ENCODE measurements at places on chromosomes 1 and 21.

- no peak for DNase-seq
These were observed 153.8 kb downstream of the ADGRL2 start for GRCh38 chr1:81954534-81955020.

- no peak for DNase-seq
These were observed 66.1 kb downstream of the UBE2U start for GRCh38 chr1:64269558-64269884.

GRCh38 chr1:81424061-81424460 is 376.7 kb upstream of the ADGRL2 start:
- DNase-seq: peak; percentile 35

DNA sequence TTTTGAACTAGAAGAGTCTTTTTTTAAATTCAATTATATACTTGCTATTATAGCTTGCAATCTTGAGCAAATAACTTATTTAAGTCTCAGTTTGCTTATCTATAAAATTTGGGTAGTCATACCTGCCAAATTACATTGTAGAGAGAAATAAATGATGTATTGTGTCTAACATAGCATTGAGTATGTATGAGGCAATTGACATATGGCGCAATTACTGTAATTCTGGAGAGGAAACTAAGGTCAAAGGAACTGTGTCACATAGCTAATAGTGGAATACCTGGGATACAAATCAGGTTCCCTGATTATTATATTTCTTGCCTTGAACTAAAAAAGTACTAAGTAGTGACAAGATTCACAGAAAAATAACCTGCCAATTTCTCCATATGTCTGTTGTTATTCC is 302.5 kb downstream of the PDE4B start:
- DNase-seq: no peak

GRCh38 chr1:26296340-26297056 is 9.9 kb downstream of the UBXN11 start:
- DNase-seq: no peak

DNA sequence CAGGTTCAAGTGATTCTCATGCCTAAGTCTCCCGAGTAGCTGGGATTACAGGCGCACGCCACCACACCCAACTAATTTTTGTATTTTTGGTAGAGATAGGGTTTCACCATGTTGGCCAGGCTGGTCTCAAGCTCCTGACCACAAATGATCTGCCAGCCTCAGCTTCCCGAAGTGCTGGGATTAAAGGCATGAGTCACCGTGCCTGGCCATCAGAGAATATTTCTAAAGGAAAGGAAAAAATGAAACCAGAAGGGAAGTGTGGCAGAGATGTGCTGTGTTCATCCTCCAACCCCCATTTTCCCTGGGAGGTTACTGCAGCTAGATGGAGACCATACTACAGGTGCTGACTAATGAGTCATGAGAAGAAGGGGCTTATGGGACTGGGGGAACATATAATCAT is 964.1 kb downstream of the TTLL7 start:
- peak; percentile 8 for DNase-seq

DNA sequence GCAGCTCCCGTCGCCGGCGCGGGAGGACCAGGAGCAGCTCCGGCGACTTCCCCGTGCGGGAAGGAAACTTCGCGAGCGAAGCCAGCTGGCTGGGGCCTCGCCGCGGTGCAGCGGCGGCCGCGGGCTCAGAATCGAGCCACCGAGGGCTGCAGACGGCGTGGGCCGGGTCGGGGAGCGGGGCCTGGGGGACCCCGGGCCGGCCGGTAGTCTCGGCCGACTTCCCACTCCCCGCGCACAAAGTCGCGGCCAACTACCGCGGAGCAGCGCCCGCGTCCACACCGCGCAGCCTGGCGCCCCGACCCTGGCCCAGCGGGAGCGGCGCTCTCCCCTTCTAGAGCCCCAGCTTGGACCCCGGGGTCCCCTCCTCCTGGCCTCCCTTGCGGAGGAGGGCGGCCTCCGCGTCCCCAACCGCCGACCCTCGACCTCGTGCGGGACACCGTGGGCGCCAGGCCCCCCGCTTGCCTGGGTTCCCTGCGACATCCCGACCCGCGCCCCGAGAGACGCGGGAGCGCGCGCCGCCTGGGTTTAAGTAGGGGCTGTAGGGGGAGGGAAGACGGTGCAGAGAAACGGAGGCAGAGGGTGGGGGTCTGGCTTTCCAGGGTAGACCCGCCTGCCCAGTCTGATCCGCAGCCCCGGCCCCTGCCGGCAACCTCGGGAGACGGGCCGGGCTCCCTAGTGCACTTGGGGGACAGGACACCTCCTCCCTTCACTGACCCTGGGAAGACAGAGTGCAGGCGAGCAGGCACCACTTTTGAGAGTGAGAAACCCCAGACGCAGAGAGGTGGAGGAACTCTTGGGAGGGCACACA is 4.7 kb downstream of the PRDM16 start:
- no peak for DNase-seq

DNA sequence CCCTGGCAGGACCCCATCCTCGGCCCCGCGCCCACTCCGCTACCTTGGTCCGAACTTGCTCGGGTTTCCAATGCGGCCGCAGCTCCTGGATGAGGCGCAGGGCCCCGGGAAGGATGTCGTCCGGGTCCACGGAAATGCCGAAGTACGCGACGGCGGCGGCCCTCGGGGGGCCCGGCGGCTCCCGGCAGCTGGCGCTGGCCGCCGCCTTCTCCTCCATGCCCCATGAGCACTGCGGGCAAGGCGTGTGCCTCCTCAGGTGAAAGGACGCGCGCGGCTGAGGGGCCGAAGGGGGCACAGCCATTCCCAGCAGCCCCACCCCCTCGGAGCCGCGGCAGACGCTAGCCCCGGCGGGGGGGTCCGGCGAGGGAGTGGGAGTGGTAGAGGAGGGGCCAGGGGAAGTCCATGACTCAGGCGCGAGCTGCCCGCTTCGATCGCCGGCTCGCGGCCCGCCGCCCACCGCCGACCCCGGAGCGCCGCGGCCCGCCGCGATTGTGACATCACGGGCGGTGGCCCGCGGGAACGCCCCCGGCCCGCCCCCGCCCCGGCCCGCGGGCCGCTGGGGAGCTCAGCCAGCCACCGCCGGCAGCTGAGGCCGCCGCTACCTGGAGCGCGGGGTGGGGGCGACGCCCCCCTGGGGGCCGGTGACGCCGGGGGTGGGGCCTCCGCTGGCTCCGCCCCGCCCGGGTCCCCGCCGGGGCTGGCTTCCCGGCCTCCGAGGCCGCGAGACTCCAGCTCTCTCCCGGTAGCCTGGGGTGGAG is at the start of gene ETNK2:
TSS of gene ETNK2 (minus strand) at position 493 of the 758 bp plus-strand sequence. CDS start at position 301, 192 bp downstream.
- peak; percentile 19 for DNase-seq

GRCh38 chr1:104702731-104703130 is 953.0 kb downstream of the AMY1C start:
- DNase-seq: no peak

DNA sequence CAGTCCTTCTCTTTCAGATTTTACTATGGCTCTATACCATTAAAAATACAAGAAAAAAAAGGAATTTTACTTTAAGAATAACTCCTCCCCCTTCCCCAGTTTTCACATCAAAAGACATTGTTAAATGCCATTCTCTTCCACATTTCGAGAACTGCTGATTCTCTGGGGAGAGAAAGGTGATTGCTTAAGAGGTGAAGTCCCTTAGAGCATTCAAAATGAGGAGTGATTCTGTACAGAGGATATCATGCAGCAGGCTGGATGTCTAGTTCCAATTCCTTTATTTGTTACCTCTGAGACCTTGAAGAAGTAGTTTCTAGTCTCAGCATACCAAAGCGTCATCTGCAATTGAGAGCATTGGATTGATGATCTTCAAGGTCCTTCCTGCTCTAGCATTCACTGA is 46.9 kb downstream of the FMO3 start:
- no peak for DNase-seq

GRCh38 chr1:219965285-219966070 is 37.1 kb upstream of the SLC30A10 start:
- DNase-seq: no peak

GRCh38 chr1:212060632-212061472 is 25.3 kb downstream of the DTL start:
- no peak for DNase-seq

GRCh38 chr1:165928075-165928731 is 100.8 kb downstream of the UCK2 start:
- peak; percentile 53 for DNase-seq

GRCh38 chr1:204410688-204411450 is 748 bp downstream of the PPP1R15B start:
- DNase-seq: peak; percentile 62

- DNase-seq: no peak
These were observed 85.9 kb downstream of the CENPF start for GRCh38 chr1:214688891-214689290.

GRCh38 chr1:19397217-19397945 is 85.3 kb downstream of the SLC66A1 start:
- peak; percentile 41 for DNase-seq

DNA sequence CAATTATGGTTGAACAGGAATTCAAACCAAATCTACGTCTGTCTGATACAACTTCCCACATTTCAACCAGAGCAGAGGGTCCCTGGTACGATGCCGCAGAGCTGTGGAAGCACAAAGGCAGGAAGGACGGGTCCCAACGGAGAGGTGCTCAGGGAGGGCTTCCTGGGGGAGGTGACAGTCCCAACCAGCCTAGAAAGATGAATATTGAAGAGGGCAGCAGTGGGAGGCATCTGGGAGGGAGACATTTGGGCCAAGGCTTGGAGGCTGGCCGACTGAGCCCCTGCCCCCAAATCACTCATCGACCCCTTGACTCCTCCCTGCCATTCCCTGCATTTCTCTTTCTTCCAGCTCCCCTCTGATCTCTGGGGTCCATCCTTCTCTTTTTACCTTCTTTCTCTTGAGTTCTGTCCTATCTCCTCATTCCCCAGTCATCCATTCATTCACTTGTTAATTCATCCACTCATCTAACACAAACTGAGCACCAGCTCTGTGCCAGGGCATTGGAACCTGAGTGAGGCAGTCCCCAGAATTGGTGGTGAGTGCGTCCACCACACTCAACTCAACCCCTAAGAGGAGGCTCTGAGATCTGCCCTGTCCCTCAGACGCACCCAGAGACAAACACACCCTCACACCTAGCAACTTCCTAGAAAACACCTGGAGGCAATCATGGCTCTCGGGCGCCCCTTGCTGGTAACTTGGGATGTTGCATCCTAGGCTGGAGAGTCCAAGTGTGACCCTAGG is 13.2 kb upstream of the CELA3B start:
- DNase-seq: peak; percentile 54

DNA sequence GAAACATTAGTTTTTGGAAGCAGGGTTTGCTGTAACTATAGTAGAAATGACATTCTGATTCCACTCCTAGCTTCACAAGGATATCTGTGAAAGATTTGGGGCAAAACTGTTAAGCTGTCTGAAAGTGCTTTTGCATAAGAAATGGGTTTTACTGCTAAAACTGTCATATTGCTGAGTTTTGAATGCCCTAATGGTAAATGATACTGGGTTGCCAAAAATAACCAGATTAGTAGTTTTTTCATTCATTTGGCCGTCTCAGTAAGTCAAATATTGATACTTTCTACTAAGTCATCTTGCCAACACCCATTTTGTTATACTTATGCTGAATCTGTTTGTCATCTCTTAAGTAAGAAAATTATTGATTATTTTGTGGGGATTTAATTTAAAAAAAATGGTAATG is 399 bp upstream of the PTPRC start:
- no peak for DNase-seq

DNA sequence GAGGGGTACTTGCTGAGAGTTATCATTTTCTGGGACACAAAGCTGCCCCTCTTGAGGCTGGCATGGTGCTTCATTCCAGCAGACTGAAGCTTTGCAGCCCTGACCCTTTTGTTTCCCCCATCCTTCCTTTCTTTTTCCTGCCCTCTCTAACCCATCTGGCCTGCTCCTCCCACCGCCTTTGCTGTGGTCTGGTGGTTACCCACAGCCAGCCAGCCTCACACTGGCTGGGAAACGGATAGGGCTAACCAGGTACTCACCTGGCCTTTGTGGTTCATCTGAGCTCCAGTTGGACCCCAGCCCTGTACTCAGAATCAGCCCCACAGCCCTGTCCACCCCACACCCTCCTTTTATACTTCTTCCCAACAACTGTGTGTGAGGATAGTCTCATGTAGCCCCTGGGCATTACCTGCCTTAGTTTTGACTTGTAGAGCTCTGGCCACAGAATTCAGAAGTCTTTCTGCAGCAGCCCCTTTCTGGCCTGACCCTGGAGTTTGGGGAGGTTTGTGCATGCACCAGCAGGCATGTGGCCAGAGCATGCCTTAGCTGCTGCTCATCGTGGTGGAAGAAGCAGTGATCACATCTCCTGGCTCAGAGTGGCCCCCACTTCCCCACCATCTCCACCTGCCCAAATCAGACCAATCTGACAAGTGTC is 138.0 kb downstream of the TRABD2B start:
- DNase-seq: no peak

DNA sequence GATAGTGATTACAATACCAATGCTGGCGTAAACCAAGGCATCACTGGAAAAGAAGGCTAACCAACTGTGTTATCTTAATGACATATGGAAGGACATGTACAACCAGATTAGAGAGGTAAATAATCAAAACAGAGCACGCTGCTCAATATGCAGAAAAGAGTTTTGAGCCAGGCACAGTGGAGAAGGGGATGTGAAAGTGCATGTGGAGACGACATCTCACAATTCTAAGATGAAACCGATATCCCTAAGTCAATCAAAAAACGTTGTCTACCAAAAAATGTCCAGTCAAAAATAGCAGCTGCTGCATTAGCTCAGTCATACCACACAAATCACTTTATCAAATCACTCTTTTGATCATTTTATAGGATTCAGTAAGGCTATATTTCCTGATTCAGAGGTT is 116.3 kb upstream of the OLIG2 start:
- DNase-seq: no peak

DNA sequence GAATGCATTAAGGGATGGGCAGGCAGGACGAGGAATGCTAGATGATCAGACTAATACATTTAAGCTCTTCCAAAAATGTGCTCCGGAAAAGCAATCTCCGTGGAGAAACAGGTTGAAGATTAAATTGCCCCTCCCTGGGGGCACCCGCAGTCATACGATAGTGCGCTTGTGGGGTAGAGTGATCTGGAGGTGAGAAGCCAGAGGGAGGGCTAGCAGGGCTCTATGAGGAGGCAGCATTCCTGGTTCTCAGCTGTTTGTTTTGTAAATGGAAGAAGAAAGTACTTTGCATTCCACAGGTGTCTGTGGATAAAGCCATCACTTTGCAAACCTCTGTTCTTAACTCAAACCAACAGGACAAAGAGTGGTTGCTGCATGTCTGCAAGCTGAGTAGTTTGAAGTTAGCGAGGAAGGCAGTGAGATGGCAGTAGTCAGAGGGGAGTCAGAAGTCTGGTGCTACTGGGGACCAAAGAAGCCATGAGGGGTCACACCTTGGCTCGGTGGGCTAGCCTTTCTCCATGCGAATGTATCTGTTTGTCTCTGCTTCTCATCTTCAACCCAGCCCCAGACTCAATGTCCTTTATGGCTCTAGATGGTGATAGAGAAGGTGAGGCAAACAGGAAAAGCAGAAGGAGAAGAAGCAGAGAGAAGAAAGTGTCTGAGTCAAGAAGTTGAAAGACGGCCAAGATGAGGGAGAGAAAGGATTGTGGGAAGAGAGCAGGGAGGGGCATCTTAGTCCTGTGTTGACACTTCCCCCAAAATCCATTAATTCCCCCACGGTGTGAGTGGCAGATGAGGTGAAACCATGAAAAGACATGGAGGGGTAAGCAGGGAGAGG is 65.2 kb upstream of the GJA8 start:
- no peak for DNase-seq

GRCh38 chr21:35578347-35578782 is 482.0 kb downstream of the SETD4 start:
- DNase-seq: peak; percentile 93
